NB4 (cell line): ENCODE measurements at places on chromosomes 6 and 20.

DNA sequence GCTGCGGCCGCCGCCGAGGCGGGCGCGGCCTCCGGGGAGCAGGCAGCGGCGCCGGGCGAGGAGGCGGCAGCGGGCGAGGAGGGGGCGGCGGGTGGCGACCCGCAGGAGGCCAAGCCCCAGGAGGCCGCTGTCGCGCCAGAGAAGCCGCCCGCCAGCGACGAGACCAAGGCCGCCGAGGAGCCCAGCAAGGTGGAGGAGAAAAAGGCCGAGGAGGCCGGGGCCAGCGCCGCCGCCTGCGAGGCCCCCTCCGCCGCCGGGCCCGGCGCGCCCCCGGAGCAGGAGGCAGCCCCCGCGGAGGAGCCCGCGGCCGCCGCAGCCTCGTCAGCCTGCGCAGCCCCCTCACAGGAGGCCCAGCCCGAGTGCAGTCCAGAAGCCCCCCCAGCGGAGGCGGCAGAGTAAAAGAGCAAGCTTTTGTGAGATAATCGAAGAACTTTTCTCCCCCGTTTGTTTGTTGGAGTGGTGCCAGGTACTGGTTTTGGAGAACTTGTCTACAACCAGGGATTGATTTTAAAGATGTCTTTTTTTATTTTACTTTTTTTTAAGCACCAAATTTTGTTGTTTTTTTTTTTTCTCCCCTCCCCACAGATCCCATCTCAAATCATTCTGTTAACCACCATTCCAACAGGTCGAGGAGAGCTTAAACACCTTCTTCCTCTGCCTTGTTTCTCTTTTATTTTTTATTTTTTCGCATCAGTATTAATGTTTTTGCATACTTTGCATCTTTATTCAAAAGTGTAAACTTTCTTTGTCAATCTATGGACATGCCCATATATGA is 3.2 kb downstream of the MARCKS start:
- no peak for DNase-seq

- no peak for DNase-seq
Observed at GRCh38 chr20:57712851-57713504, 3.2 kb upstream of the PMEPA1 start.

- peak; percentile 62 for DNase-seq
Observed at GRCh38 chr6:141988954-141989705, 143.6 kb upstream of the GJE1 start.

GRCh38 chr6:64074981-64075380 is 439.4 kb downstream of the PHF3 start:
- no peak for DNase-seq

- DNase-seq = no peak
Observed at GRCh38 chr6:133894369-133894768, 5.5 kb downstream of the TCF21 start.

- DNase-seq = no peak
Observed at GRCh38 chr20:60586269-60587050, 628.2 kb downstream of the CDH26 start.

GRCh38 chr6:6392214-6393068 is 72.0 kb upstream of the F13A1 start:
- DNase-seq = peak; percentile 55
